SJSA1 (cell line): ENCODE measurements at places on chromosomes 12 and 14. TPM values are rescaled to one million over a fixed set of nuclear protein-coding genes. Genes with fewer than 3 reads are reported as not detected.

DNA sequence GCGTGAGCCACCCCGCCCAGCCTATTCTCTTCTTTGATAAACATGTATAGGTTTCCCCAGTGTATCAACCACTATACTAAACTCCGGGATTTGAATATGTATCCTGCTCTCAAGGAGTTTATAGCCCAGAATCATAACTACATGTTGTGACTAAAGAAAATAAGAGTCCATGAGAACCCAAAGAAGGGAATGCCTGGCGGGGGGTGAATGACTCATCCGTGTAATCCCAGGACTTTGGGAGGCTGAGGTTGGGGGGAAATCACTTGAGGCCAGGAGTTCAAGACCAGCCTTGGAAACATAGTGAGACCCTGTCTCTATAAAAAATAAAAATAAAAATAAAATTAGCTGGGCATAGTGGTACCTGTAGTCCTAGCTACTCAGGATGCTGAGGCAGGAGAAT is 57.2 kb downstream of the SIX6 start:
- DNase-seq: no peak
- no peaks in the 10 kb centered on the region for H3K27me3 ChIP-seq
- no peak overlapping the region for H3K27ac ChIP-seq
- H3K4me3 ChIP-seq: no peak overlapping the region
- no peaks in the 10 kb centered on the region for H3K36me3 ChIP-seq

- no peaks in the 10 kb centered on the region for H3K4me1 ChIP-seq
- DNase-seq: no peak
- no peak overlapping the region for H3K4me3 ChIP-seq
Observed at GRCh38 chr14:88218119-88218915, 104.8 kb downstream of the KCNK10 start.

GRCh38 chr12:92138626-92139025 is 7.0 kb downstream of the BTG1 start:
- DNase-seq: no peak
- H3K27me3 ChIP-seq: no peaks in the 10 kb centered on the region
- no peak overlapping the region for H3K4me3 ChIP-seq
- peaks cover 86% of the 10 kb centered on the region for H3K4me1 ChIP-seq

DNA sequence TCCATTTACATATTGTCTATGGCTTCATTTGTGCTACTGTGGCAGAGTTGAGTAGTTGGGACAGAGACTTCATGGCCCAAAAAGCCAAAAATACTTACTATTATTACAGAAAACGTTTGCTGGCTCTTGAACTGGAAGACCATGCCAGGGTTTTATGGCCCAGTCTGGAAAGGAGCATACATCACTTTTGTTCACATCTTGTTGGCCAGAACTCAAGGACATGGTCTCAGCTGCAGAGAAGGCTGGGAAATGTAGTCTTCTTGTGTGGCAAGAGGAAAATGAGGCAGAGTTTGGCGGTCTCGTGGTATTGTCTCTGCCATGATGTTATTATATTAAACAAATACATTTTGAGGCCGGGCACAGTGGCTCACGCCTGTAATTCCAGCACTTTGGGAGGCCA is 509.6 kb downstream of the MED13L start:
- no peaks in the 10 kb centered on the region for H3K4me1 ChIP-seq
- no peak for DNase-seq
- no peaks in the 10 kb centered on the region for H3K36me3 ChIP-seq
- H3K4me3 ChIP-seq: no peak overlapping the region

TMBIM4 gene
- 162 and 206 TPM in 2 replicates for total RNA-seq

- no peak overlapping the region for H3K4me3 ChIP-seq
- no peaks in the 10 kb centered on the region for H3K4me1 ChIP-seq
- no peak overlapping the region for H3K27ac ChIP-seq
- no peaks in the 10 kb centered on the region for H3K36me3 ChIP-seq
Observed at GRCh38 chr12:43425361-43425760, 126.6 kb downstream of the ADAMTS20 start.

TMPRSS12 gene
- total RNA-seq: not detected in 2 replicates

FBRSL1 gene
- total RNA-seq: 0.66 and 2.8 TPM in 2 replicates

GRCh38 chr14:23095196-23096108 is at the start of gene C14orf119:
TSS of gene C14orf119 (plus strand) at chr14:23095505. CDS start at chr14:23097659, 2,154 bp downstream.
- peaks cover 63% of the 10 kb centered on the region for H3K36me3 ChIP-seq
- H3K4me3 ChIP-seq: peak within 1 kb of the TSS; percentile 82
- 0 out of 2 replicates have a peak, but pooled peaks cover 4% of the 10 kb centered on the region for H3K4me1 ChIP-seq
- H3K27me3 ChIP-seq: no peaks in the 10 kb centered on the region
- H3K27ac ChIP-seq: peak within 1 kb of the TSS; percentile 84

- no peak for DNase-seq
- H3K36me3 ChIP-seq: no peaks in the 10 kb centered on the region
- H3K4me1 ChIP-seq: peaks cover 26% of the 10 kb centered on the region
- H3K4me3 ChIP-seq: no peak overlapping the region
- H3K27me3 ChIP-seq: no peaks in the 10 kb centered on the region
Observed at GRCh38 chr14:59245809-59246295, 57.4 kb downstream of the DAAM1 start.

DNA sequence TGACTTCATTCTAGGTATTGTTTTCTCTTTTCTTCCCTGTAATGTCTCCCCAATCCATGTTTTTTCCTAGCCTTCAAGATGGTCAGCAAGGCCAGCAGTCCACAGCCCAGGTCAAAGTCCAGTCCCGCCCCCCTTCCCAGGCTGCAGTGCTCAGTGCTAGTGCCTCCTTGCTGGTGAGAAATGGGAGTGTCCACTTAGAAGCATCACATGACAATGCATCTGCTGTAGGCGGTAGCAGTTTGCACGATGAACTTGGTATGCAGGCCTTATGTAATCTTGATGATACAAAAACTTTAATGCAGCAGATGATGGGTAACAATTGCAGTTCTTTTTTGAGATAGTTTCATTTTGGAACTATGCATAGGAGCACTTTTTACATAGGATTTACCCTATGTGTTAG is 88.4 kb downstream of the PCNX1 start:
- no peaks in the 10 kb centered on the region for H3K4me1 ChIP-seq
- H3K4me3 ChIP-seq: no peak overlapping the region
- H3K27me3 ChIP-seq: no peaks in the 10 kb centered on the region
- H3K36me3 ChIP-seq: peaks cover 5% of the 10 kb centered on the region; the same call in 1 of the 2 replicates
- no peak overlapping the region for H3K27ac ChIP-seq

DNA sequence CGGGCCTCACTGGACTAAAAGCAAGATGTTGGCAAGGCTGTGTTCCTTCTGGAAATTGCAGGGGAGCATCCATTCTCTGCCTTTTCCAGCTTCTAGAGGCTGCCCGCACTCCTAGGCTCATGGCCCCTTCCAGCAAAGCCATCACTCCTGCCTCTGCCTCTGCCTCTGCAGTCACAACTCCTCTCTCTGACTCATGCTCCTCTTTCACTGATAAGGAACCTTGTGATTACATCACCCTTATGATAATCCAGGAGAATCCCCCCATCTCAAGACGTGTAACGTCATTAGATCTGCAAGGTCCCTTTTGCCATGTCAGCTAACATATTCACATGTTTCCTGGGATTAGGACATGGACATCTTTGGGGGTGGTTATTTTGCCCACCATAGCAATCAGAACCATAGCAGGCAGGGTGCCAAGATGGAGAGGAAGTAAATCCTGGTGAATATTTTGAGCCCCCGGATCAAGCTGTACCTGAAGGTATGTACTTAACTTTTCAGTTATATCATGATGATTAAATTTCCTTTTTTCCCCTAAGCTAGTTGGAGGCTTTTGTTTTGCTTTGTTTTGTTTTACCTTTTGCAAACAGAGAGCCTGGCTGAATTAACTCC is 123.6 kb downstream of the SCARB1 start:
- no peak overlapping the region for H3K4me3 ChIP-seq
- DNase-seq: no peak
- H3K27me3 ChIP-seq: no peaks in the 10 kb centered on the region
- 0 out of 2 replicates have a peak, but pooled peaks cover 8% of the 10 kb centered on the region for H3K36me3 ChIP-seq
- peak overlapping the region; percentile 81 for H3K27ac ChIP-seq

DNA sequence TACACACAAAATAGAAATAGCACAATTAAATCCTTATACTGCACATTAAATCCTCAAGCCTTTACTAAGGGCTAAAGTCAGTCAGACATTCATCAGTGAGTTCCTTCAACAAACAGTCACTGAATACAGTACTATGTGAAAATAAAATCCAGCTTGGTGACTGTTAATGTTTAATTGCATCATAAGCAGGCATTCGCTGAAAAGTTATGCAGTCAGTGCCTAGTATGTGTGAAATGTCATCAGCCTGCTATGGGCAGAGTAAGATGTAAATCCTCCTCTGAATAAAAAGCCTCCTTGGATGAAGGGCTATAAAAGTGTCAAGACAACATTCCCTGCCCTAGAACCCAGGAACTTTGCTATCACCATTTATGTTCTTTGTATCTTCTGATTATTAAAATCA is 116.4 kb downstream of the PRICKLE1 start:
- no peak overlapping the region for H3K27ac ChIP-seq
- DNase-seq: no peak
- peaks cover 10% of the 10 kb centered on the region; the same call in 1 of the 2 replicates for H3K36me3 ChIP-seq

DNA sequence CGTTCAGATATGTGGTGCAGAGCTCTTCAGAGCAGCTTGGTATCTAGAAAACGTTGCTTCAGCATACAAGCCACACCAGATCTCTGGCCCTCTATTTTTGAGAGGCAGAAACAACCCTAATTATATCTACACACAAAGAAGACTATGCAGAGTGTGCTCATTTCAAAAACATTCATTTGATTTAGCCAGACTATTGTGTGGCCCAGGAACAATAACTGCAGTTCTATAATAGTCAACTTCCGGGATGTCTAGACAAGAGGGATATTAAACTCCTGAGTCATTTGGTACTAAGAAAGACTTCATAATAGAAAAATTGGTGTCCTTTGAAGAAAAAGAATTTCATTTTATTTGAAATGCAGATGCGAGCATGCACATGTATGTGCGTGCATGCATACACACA is 153.8 kb downstream of the PELI2 start:
- no peaks in the 10 kb centered on the region for H3K27me3 ChIP-seq
- H3K4me3 ChIP-seq: no peak overlapping the region
- peak overlapping the region; percentile 67 for H3K27ac ChIP-seq
- no peaks in the 10 kb centered on the region for H3K36me3 ChIP-seq
- peaks cover 44% of the 10 kb centered on the region for H3K4me1 ChIP-seq

DNA sequence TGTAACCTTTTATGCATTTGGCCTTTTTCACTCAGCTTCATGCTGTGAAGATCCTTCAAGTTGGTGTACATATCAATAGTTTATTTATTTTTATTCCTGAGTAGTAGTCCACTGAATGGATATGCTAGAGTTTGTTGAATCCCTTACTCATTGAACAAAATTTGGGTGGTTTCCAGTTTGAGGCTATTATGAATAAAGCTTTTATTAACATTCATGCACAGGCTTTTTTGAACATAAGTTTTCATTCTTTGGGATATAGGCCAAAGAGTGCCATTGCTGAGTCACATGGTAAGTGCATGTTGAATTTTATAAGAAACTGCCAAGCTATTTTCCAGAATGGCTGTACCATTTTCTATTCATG is 59.5 kb upstream of the CAPRIN2 start:
- no peak overlapping the region for H3K27ac ChIP-seq
- H3K27me3 ChIP-seq: no peaks in the 10 kb centered on the region
- no peaks in the 10 kb centered on the region for H3K36me3 ChIP-seq
- no peak overlapping the region for H3K4me3 ChIP-seq
- DNase-seq: no peak

- no peaks in the 10 kb centered on the region for H3K27me3 ChIP-seq
- no peak for DNase-seq
- H3K27ac ChIP-seq: no peak overlapping the region
- H3K4me1 ChIP-seq: no peaks in the 10 kb centered on the region
- H3K36me3 ChIP-seq: no peaks in the 10 kb centered on the region
Observed at GRCh38 chr12:89181271-89181920, 170.9 kb downstream of the DUSP6 start.

DNA sequence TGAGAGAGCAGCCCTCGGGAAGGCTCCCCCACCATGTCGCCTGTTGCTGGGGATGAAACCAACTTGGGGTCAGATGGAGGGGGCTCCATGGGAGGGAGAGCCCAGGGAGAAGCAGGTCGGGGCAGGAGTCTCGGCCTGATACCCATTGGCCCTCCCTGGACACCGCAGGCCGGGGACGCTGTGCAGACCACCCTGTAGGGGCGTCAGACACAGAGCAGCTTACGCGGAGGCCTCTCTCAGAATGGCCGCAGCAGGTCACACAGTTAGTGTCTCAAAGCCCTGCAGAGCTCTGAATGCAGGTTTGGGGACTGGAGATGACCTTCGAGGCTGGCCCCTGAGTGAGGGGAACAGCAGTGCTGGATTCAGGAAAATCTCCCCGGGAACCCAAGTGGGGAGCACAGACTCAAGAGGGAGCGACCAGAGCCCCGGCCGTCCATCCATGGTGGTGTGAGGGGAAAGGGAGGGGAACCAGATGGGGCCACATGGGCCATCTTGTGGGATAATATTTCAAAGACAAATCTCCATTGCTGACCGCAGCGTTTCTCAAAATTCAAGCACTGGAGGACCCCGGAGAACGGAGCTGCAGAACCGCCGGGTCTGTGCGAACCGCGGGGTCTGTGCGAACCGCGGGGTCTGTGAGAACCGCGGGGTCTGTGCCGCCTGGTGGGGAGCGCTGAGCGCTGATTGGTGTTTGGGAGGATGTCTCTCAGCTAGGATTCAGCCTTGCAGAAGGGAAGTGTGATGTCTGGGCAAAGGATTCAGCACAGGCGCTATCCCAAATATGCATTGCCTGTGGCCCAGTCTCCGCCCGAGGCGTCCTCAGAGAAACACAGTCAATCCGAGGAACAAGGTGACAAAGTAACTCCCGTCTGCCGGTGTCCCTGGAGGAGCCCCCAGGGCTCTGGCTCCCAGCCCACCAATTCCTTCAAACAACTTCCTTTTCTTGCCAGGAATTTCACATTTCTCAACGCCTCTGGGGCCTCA is 324.4 kb upstream of the RTL1 start:
- H3K36me3 ChIP-seq: no peaks in the 10 kb centered on the region
- no peaks in the 10 kb centered on the region for H3K27me3 ChIP-seq
- DNase-seq: no peak
- no peak overlapping the region for H3K4me3 ChIP-seq
